ENCODE measurements at places on chromosomes 2 and 18.
A peak's percentile ranks its signal among the peaks of the same experiment; 100 is the strongest.

GRCh38 chr2:144198116-144198515 lies 321.8 kb downstream of the ZEB2 start:
- DNase-seq, result no peak

GRCh38 chr18:60506682-60507081 lies 134.1 kb upstream of the MC4R start:
- DNase-seq, result no peak

- no peak for DNase-seq
Measured at GRCh38 chr2:167271932-167272331, 383.7 kb downstream of the XIRP2 start.

GRCh38 chr2:84631985-84632384 lies 115.7 kb downstream of the DNAH6 start:
- no peak for DNase-seq

- DNase-seq, result no peak
Measured at GRCh38 chr2:172680436-172681068, 55.1 kb upstream of the RAPGEF4 start.

GRCh38 chr2:207914716-207915115 lies 110.6 kb downstream of the PLEKHM3 start:
- DNase-seq, result no peak

DNA sequence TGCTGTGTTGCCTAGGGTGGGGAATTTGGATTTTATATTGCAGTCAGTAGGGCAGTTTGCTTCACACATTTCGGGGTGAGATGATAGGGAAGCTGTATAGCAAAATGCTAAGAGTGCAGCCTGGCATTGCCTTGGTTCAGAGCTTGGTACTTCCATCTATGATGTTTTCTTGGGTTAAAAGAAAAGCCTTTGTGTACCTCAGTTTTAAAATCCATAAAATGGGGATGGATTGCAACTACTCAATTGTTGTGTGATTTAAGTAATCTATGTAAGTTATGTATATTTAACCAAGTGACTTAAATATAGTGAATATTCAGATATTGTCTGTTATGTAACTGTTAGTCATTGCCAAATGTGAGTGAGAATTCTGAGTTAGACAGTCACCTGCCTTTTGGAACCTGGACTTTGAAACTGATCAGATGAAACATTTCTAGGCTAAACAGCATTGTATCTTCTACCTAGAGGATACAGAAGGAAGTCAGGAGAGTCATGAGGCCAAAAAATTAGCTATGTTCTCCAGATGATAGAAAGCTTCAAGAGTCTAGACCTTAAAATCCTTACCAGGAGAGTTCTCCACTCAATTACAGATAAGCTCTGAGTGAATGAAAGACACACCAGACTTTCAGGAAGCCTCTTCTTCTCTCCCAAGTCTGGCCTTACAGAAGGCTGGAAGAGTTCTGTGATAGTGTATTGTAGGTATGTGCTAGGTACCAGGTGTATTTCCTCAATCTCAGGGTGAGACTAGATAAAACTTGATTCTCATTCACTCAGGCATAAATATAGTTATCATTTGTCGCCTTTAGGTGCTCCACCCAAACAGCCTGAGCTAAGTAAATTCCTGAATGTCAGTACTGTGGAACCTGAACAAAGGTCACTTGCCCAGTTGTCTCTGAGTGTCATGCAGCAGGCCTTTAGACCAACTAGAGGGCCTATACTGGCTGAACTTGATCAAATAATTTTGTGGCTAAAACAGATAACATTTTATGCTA lies 7.5 kb downstream of the RIOK3 start:
- no peak for DNase-seq

DNA sequence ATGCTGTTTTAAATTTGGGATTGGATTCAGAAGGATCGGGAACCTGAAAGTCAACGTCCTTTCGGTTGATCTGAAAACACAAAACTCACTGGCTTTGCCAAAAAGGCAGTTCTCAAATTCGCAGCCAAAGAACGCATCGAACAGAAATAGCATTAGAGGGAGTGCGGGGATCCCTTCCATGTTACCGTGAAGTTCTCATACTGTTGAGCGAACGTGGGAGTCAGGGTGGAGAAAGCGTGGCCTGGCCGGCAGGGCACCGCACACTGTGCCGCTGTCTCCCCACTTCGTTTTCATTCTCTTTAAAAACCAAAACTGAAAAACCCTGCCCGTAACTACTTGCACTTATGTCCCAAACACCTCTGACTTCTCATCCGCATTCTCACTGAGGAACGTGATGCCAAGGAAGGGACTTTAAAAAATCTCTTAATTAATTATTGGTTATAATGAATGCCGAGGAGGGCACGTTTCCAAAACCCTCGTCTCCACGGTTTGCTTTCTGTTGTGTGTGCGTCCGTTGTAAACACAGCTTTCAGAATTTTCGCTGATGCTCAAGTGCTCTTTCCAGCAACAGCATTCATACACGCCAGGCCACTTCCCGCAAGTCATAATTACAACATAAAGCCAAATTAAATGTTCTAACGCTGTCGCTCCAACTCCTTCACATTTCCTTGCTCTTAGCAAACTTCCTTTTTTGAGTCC lies 60.9 kb upstream of the TWIST2 start:
- no peak for DNase-seq

GRCh38 chr2:140747665-140748064 lies 1383.2 kb downstream of the LRP1B start:
- DNase-seq, result no peak

DNA sequence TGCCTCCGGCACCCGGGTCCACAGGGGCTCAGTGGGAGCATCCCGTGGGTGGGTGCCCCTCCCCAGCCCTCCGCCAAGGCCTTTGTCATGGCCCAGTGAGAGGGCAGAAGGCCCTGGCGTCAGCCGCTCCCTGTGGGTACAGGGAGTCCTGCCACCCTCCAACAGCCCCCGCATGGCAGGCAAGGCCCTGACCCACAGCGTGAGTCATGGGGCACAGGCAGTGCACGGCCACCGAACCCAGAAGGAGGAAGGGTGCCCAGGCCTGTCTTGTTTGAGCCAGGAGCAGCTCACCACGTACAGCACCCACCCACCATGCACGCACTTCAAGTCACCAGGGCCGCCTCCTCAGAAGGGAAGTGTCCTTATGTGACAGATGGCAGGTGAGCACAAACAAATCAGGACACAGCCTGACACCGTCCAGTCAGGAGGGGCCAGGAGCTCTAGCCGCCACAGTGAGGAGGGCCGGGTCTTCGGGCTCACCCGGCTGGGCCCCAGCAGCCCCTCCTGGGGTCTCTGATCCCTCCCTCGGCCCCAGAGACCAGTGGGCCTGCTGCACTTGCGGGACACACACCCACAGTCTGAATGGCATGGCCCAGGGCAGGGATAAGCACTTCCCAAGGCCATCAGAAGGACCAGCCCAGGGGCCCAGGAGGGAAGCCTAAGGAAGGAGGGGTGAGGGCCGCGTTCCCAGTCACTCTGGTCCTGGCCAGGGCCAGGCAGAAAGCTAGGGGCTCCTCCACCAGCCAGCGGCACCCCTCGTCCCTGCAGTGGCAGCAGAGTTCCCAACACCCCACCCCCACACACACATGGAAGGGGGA lies 25.8 kb downstream of the BIN1 start:
- DNase-seq, result peak; percentile 40

DNA sequence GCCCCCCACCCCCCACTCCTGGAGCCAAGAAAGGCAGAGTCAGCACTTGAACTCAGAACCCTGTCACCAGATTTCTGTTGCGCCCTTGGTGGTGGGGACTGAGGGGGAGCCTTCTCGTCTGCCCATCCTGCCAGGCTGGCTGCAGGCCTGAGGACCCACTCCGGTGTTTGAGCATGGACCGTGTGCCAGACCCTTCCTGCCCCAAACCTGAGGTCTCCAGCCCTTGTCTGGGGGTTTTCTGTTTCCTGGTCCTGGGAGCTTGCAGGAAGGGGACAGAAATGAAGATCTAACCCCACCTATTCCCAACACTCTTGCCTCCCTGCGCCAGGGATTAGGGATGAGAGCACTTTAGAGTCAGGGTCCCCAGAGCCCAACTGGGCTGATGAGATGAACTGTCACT lies 190.6 kb downstream of the HAUS1 start:
- no peak for DNase-seq
